PC-9 (cell line): ENCODE measurements at places on chromosomes 12 and 14.

GRCh38 chr12:122871851-122872780, 23.8 kb downstream of the VPS37B start:
- DNase-seq, result peak; percentile 66

DNA sequence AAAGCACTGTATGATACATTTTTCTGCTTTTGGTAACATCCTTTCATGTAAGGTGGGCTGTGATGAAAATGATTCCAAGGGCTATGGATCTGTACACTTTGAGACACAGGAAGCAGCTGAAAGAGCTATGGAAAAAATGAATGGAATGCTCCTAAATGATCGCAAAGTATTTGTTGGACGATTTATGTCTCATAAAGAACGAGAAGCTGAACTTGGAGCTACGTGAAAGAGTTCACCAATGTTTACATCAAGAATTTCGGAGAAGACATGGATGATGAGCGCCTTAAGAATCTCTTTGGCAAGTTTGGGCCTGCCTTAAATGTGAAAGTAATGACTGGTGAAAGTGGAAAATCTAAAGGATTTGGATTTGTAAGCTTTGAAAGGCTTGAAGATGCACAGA, 22.1 kb upstream of the SRGAP1 start:
- DNase-seq, result no peak

GRCh38 chr12:51951843-51952722, 584 bp downstream of the ACVR1B start:
- no peak for DNase-seq

DNA sequence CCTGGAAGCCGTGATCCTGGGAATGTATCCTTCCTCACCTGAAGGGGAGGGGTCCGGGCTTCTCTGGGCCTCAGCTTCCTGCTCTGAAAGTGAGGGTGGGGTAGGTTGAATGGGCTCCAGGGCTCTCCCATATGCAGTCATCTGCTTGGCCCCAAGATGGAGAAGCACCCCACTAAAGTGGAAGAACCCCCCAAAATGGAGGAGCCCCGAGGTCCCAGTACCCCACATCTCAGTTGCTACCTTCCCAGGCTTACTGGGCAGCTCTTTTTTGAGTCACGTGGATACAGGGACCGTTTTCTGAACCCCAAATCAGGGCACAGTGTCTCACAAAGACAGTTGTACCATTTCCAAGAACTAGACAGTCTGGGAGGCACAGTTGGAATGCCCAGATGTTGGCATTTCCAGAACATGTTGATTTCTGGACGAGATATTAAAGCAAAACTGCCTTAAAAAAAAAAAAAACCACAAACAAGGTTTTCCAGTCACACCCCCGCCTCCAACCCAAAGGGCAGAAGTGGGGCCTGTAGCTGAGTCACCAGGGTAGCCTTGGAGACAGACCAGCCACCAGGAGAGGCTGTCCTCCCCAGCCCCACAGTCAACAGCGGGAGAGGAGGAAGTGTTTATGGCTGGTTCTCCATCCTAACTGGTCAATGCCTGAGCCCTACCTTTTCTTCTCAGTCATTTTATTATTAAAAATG, 12.1 kb downstream of the VASH1 start:
- DNase-seq, result peak; percentile 96

GRCh38 chr12:85301051-85301450, 21.0 kb downstream of the ALX1 start:
- DNase-seq, result no peak

- DNase-seq, result no peak
Observed at GRCh38 chr12:58361056-58361455, 419.7 kb downstream of the ATP23 start.

GRCh38 chr12:42737398-42737797, 147.9 kb upstream of the PRICKLE1 start:
- no peak for DNase-seq
